ENCODE measurements at places on chromosomes 4 and X. TPM values are rescaled to one million over a fixed set of nuclear protein-coding genes. Genes with fewer than 3 reads are reported as not detected.

- H3K36me3 ChIP-seq = no peaks in the 10 kb centered on the region
- no peaks in the 10 kb centered on the region for H3K27me3 ChIP-seq
- no peak overlapping the region for H3K4me3 ChIP-seq
- no peak overlapping the region for H3K27ac ChIP-seq
These were observed 7.0 kb downstream of the MTM1 start for GRCh38 chrX:150575419-150575814.

DNA sequence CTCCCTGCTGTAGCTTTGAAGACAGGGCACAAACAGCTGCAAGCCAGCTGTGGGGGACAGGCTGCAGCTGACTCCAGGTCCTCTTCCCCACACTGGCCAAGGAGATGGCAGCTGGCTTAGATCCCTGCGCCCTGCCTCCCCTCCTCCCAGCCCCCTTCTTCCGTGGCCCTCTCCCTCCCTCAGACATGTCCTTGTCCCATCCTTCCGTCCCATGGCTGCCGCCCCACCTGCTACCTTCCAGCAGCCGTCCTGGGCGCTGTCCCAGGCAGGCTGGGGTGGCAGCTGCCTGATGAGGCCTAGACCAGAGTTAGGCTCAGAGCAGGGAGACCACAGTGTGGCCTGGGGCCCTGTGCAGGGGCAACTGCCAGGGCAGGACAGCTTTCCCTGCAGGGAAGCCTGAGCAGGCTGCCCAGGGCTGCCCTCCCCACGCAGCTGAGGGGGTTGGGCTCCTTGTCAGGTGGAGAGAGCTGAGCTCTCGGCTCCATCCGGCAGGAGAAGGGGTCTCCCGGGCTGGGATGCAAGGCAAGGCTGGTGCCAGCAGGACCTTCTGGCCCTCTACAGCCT lies 3.3 kb upstream of the BGN start:
- no peaks in the 10 kb centered on the region for H3K36me3 ChIP-seq
- DNase-seq = no peak
- H3K4me3 ChIP-seq = no peak overlapping the region
- peaks cover 35% of the 10 kb centered on the region for H3K4me1 ChIP-seq
- no peaks in the 10 kb centered on the region for H3K27me3 ChIP-seq

DNA sequence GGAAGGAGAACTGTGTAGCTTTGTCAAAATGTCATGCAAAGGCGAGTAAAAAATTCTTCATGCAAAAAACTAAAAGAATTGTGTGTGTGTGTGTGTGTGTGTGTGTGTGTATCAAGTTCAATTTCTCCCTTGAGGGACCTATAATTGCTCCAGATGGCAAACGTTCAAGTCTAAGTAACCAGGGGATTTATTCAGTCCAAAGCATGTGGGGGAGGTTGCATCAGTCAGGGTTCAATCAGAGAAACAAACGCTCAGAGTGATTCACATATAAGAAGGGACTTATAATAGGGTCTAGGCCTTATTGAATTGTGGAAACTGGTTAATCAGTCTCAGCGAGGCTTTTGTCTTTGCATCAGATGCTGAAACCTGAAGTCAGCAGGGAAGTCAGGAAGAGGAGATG lies 5.0 kb downstream of the DCAF8L1 start:
- H3K36me3 ChIP-seq = no peaks in the 10 kb centered on the region
- H3K27me3 ChIP-seq = no peaks in the 10 kb centered on the region
- no peak overlapping the region for H3K27ac ChIP-seq
- no peaks in the 10 kb centered on the region for H3K4me1 ChIP-seq
- no peak for DNase-seq
- H3K4me3 ChIP-seq = no peak overlapping the region

GRCh38 chr4:4289597-4289940 lies 385 bp downstream of the LYAR start:
- peaks cover 1% of the 10 kb centered on the region for H3K36me3 ChIP-seq
- peak overlapping the region; percentile 96 for H3K4me3 ChIP-seq
- H3K27me3 ChIP-seq = no peaks in the 10 kb centered on the region
- DNase-seq = no peak
- H3K4me1 ChIP-seq = 0 out of 2 replicates have a peak, but pooled peaks cover 3% of the 10 kb centered on the region

- H3K4me3 ChIP-seq = no peak overlapping the region
- DNase-seq = no peak
- H3K36me3 ChIP-seq = no peaks in the 10 kb centered on the region
- no peaks in the 10 kb centered on the region for H3K4me1 ChIP-seq
These were observed 17.8 kb downstream of the ZNF185 start for GRCh38 chrX:152915541-152916241.

- no peak for DNase-seq
- H3K36me3 ChIP-seq = no peaks in the 10 kb centered on the region
- no peak overlapping the region for H3K27ac ChIP-seq
- no peaks in the 10 kb centered on the region for H3K4me1 ChIP-seq
These were observed 10.6 kb downstream of the TMEM156 start for GRCh38 chr4:39021631-39022030.

GRCh38 chrX:153511784-153512500 lies 5.5 kb upstream of the ATP2B3 start:
- H3K36me3 ChIP-seq = no peaks in the 10 kb centered on the region
- no peak for DNase-seq
- H3K4me1 ChIP-seq = no peaks in the 10 kb centered on the region
- H3K4me3 ChIP-seq = no peak overlapping the region
- no peak overlapping the region for H3K27ac ChIP-seq
- no peaks in the 10 kb centered on the region for H3K27me3 ChIP-seq

GRCh38 chrX:76427560-76428242 lies at the start of gene MAGEE1:
Gene MAGEE1, plus strand, starts transcription at chrX:76427710. Its CDS starts 221 bp downstream, at chrX:76427931.
- H3K27me3 ChIP-seq = no peaks in the 10 kb centered on the region
- H3K4me3 ChIP-seq = peak within 1 kb of the TSS; percentile 41
- H3K27ac ChIP-seq = no peak within 1 kb of the TSS
- DNase-seq = peak; percentile 63

- no peak overlapping the region for H3K27ac ChIP-seq
- H3K27me3 ChIP-seq = no peaks in the 10 kb centered on the region
- no peak overlapping the region for H3K4me3 ChIP-seq
These were observed 105.4 kb upstream of the FAM9C start for GRCh38 chrX:13149702-13150350.

GRCh38 chrX:72604705-72605104 lies 32.1 kb upstream of the HDAC8 start:
- H3K27me3 ChIP-seq = no peaks in the 10 kb centered on the region
- H3K36me3 ChIP-seq = no peaks in the 10 kb centered on the region

DNA sequence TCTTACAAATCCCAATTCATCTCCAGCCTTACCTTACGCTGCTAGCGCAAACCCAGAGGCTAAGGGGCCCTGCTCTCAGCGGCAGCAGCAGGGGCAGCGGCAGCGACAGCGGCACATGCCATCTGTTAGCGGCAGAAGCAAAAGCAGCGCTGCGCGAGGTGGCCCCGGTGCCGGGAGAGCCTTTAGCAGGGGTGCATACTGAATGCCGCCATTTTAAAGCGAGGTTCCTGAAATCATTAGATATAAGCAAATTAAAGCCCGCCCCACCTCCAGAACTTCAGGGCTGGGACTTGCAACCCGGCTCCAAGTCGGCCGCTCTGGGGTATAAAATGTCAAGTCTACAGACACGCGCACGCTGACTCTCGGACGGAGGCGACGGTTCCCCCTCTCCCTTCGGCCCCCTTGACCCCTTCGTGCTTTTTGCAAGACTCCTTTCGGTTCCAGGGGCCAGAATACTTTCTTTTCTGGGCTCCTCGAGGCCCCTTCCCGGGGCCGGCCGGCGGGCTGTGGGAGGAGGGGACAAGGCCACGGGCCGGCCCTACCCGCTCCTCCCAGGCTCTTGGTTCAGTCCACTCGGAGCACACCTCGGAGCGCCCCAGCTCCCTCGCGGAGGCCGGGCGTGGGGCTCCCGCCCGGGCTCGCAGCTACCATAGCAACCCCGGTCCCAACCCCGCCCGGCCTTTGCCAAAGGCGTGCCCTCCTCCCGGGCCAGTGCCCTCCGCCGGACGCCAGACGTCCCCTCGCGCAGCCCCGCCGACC lies at the start of gene MBNL3:
Gene MBNL3 (minus strand): TSS at position 220 of the 759 bp plus-strand sequence. CDS start 49,427 bp downstream, outside the sequence.
- H3K36me3 ChIP-seq = no peaks in the 10 kb centered on the region
- DNase-seq = peak; percentile 71
- H3K4me3 ChIP-seq = peak within 1 kb of the TSS; percentile 74
- no peaks in the 10 kb centered on the region for H3K27me3 ChIP-seq
- peak within 1 kb of the TSS; percentile 63 for H3K27ac ChIP-seq
- H3K4me1 ChIP-seq = peaks cover 18% of the 10 kb centered on the region

DNA sequence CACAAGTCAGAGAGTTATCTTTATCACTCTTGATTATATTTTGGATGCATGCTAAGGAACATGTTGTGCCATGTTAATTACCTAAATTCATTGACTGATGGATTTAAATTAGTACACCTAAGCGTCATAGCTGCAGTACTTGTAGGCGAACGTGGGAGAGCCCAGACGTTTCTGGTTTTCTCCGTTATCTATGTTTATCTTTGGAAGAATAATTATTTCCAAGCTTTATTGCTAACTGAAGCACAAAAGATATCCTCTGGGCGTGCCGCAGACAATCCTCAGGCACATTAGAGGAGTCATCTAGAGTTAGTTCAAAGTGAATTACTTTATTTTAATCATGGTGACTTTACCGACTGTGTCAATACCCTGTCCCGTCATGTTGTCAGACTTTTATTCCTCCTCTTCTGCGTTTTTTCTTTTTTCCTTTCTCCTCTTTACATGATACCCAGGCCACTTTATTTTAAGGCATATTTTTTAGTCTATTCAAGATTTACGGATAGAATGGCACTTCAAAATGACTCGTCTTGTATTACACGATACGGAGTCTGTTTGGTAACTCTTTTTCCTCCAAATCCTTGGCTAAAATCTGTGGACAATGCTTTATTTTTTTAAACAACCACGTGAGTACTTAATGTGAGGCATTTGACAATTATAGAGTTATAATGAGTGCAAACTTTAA lies 632.0 kb upstream of the TENM3 start:
- H3K27me3 ChIP-seq = no peaks in the 10 kb centered on the region
- DNase-seq = no peak
- H3K27ac ChIP-seq = no peak overlapping the region
- H3K4me1 ChIP-seq = no peaks in the 10 kb centered on the region
- no peaks in the 10 kb centered on the region for H3K36me3 ChIP-seq
- H3K4me3 ChIP-seq = no peak overlapping the region

GRCh38 chr4:130760246-130760645 lies 1664.3 kb downstream of the C4orf33 start:
- H3K27me3 ChIP-seq = no peaks in the 10 kb centered on the region
- H3K4me1 ChIP-seq = no peaks in the 10 kb centered on the region
- H3K27ac ChIP-seq = no peak overlapping the region

DNA sequence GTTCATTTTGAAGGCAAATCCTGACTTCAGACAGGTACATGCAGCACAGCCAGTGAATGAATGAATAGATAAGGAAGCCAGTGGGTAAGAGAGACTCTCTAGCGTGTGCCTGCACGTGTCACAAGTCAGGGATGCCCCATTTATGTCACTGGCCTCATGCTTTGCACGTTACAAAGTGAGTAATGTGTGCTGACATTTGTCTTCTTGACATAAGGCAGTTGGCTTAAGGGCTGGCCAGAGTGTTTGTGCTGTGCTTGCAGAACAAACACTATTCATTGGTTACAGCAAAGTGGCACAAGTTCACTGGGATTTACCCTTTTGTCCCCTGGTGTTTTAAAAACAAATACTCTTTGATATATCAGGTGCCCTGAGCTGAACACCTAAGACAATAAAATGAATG lies 55.9 kb downstream of the CRMP1 start:
- DNase-seq = no peak
- H3K4me1 ChIP-seq = no peaks in the 10 kb centered on the region
- no peak overlapping the region for H3K4me3 ChIP-seq
- no peaks in the 10 kb centered on the region for H3K27me3 ChIP-seq

GRCh38 chr4:45323453-45324058 lies 597.2 kb upstream of the GNPDA2 start:
- H3K36me3 ChIP-seq = no peaks in the 10 kb centered on the region
- no peaks in the 10 kb centered on the region for H3K27me3 ChIP-seq
- no peak overlapping the region for H3K4me3 ChIP-seq
- no peak for DNase-seq
- no peaks in the 10 kb centered on the region for H3K4me1 ChIP-seq
- no peak overlapping the region for H3K27ac ChIP-seq

The CDX4 gene
- not detected for total RNA-seq

The RIPPLY1 gene
- total RNA-seq = not detected

The MTCP1 gene
- 11.3 TPM for total RNA-seq

The ARR3 gene
- total RNA-seq = not detected

The ZFP92 gene
- total RNA-seq = 0.09 TPM

The TRIM60 gene
- total RNA-seq = not detected

The SLC2A9 gene
- total RNA-seq = 17.5 TPM
